ENCODE measurements at places on chromosomes 5 and 9.

GRCh38 chr5:134371834-134372340 is 518 bp downstream of the UBE2B start:
- no peak for DNase-seq

- DNase-seq = no peak
Observed at GRCh38 chr5:95957561-95958203, 4.0 kb downstream of the ELL2 start.

- DNase-seq = no peak
Observed at GRCh38 chr9:86041311-86041741, 58.0 kb downstream of the GOLM1 start.

GRCh38 chr5:100505984-100506670 is 29.0 kb upstream of the FAM174A start:
- peak; percentile 24 for DNase-seq

- DNase-seq = no peak
Observed at GRCh38 chr9:89732295-89732938, 127.6 kb downstream of the GADD45G start.

DNA sequence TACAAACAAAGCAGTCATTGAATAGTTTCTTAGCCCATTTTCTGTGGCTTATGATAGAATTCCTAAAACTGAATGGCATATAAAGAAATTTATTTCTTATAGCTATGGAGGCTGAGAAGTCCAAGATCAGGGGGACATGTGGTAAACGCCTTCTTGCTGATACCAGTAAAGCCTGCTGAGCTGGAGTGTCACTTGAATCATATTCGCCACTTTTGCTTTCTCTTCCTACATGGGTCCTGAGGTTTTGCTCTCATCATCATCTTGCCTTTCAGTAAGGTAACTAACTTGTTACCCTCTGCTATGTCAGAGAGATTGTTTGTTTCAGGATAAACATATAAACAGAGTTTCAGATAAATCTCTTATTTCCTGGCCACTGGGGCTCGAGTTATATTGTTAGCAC is 203.3 kb upstream of the DMRT1 start:
- no peak for DNase-seq

GRCh38 chr9:73090214-73090613 is 61.5 kb upstream of the ANXA1 start:
- no peak for DNase-seq

GRCh38 chr5:92574023-92574422 is 1007.0 kb downstream of the NR2F1-AS1 start:
- DNase-seq = no peak

DNA sequence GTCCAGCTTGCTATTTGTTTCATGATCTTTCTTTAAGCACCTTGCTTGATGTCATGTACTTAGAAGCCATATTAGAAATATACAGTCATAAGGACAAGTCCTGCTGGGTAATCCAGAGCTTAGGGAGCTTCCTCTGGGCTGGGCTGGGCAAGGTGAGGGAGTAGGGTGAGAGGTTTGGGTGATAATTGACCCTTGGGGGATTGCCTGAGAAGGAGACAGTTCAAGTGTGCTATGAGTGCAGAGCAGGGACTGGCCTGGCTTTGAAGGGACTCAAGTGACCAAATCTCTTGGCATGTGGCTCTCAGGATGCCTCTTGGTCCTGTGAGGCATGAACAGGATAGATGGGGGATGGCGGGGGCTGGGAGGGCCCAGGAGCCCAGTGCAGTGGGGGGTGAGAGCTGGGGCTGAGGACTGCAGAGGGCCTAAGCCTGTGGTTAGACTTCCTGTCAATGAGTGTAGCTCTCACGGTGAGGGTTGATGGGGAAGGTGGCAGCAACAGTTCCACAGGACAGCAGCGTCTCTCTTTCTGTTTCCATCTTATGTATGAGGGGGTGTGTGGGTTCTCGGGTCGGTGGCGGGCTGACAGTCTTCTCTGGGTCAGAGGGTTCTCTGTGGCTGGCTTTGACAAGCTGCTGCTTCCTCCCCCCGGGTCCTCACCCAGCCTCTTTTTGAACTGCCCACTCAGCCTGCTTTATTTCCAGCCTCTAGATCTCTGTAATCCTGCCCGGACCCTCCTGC is 53.5 kb downstream of the RGS3 start:
- DNase-seq = no peak

GRCh38 chr5:95524423-95524822 is 30.4 kb downstream of the SKIC3 start:
- no peak for DNase-seq

GRCh38 chr9:124696101-124696500 is 75.0 kb downstream of the NR6A1 start:
- no peak for DNase-seq

- DNase-seq = no peak
Observed at GRCh38 chr5:112998296-112998695, 21.7 kb downstream of the DCP2 start.

DNA sequence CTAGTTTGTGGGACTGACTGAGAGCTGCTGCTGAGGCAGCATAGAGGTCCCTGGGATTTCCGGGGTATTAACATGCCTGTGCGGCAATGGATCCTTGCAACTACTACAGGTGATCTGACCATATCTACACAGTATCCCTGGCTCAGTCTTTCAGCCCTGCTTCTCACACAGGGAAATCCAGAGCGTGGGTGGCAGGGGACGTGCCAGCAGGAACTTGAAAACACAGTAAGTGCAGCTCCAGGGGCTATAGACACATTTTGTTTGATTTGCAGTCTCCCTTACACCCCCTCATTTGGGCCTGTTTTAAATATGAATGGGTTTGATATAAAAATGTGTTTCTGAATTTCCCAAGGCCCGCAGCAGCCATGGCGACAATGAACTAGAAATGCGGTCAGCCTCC is 209.5 kb downstream of the DCP2 start:
- DNase-seq = no peak

GRCh38 chr5:59275510-59276324 is 617.8 kb downstream of the PDE4D start:
- peak; percentile 53 for DNase-seq

DNA sequence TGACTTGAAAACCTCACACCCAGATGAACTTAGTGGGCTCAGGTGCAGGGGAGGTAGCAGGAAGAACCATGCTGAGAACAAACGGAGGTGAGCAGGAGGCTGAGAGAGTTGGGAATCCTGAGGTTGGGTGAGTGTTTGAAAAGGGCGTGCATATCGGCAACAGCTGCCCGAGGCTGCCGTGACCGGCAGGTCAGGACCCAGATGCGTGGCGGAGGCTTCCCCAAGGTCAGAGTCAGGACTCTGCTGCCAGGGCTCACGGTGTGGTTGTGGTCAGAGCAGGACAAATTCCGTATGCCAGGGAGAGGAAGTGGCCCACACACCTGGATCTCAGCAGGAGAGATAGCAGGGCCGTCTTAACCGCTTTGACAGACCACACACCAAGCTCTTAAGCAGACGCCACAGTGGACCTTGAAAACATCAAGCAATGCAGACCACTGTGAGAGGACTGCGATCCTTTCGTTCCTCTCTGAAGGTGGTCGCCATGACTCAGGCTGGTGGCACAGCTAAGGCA is 43.1 kb downstream of the ADAMTS16 start:
- no peak for DNase-seq

GRCh38 chr5:135222171-135222681 is 176.8 kb downstream of the MACROH2A1 start:
- no peak for DNase-seq

DNA sequence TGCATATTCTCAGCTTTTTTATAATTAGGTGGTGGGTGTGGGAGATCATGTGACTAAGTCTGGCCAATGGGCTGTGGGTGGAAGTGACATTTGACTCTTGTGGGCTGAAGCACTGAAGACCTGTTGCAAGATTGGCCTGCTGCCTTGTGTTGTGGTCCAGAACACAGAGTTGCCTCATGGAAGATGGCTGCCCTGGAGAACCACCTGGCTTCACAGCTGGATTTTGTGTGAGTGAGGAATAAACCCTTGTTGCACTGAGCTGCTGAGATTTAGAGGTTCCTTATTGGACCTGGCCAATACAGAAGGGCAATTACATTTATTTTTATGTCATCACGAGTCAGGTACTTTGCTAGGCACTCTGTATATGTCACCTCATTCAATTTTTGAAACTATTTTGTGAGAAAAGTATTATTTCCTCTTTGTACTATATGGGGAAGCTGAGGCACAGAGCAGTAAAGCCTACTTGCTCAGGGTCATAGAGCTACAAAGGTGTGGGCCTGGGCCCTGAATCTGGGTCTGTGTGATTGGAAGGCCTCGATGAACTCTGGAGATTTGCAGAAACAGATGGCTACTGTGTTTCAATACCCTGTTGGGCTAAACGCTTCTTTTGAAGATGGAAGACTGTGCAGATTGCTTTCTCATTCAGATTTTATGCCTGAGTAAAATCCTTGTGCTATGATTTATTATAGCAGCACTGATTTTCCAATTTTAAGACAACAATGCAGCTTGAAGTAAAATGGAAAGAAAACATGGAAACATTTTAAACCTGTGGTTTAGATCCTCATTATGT is 71.2 kb upstream of the TBC1D2 start:
- no peak for DNase-seq

- DNase-seq = no peak
Observed at GRCh38 chr5:172550996-172551395, 90.1 kb upstream of the NEURL1B start.

DNA sequence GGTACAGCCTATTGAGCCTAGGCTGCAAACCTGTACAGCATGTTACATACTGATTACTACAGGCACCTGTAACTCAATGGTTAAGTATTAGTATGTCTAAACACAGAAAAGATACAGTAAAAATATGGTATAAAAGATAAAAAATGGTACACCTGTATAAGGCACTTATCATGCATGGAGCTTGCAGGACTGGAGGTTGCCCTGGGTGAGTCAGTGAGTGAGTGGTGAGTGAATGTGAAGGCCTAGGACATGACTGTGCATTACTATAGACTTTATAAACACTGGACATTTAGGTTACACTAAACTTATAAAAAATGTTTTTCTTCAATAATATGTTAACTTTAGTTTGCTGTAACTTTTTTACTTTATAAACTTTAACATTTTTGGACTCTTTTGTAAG is 171.3 kb downstream of the SLC28A3 start:
- no peak for DNase-seq

GRCh38 chr9:4797854-4798150 is 5.1 kb downstream of the RCL1 start:
- DNase-seq = no peak

- no peak for DNase-seq
Observed at GRCh38 chr5:168467755-168468330, 18.4 kb upstream of the RARS1 start.

DNA sequence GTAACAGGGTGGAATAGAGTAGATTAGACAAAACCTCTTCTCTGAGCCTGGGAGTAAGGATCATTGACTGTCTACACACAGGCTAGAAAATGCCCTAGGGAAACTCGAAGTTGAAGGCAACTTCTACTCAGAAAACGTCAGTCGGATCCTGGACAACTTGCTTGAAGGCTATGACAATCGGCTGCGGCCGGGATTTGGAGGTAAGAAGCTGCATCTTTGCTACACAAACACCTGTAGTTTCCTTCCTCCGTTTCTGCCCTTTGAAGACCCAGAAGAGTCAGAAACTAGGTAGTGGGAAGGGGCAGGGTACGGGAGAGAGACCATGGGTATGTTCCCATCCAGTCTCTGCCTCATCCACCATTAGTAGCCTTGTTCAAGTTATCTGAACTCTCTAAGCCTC is 628 bp downstream of the GABRA6 start:
- DNase-seq = no peak

DNA sequence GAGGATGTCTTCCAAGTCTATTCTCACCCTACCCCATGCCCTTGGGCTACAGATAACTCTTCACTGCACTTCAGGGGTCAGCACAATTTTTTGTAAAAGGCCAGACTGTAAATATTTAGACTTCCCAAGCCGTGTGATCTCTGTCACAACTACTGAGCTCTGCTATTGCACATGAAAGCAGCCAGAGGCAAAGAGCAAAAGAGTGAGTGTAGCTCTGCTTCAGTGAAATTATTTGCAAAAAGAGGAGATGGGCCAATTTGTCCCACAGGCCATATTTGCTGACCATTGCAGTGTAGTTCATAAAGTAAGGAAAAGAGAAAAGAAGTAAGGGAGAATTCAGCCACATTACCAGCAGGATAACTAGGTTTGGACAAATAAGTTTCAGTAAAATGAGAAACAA is 7.0 kb upstream of the MOCS2 start:
- no peak for DNase-seq

DNA sequence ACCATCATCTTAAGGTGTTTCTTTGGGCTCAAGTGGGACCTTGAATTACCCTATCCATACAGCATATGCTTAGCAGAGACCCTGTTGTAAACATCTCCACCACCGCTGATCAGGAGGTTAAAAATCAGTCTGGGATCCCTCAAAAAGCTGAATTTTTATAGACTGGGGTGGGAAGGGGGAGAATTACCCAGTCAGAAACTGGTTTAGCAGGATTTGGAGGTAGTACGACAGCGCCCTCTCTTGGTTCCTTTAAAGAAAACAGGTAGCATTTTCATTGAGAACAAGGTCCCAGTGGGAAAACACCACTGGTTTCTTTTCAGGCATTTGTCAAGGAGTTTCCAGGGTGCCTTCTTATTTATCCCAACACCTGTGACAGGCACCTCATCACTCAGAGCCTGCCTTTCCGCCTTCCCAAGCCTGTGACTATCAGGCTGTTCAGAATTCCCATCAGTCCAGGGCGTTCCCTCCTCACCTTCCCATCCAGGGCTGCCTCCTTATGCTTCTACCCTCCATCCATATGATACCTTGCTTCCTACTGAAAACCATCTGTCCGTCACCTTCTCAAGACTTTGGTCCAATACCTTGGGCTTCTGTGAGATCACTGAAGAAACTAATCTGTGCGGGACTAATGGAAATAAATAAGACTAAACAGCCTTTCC is 203.8 kb upstream of the RAI14 start:
- DNase-seq = no peak

DNA sequence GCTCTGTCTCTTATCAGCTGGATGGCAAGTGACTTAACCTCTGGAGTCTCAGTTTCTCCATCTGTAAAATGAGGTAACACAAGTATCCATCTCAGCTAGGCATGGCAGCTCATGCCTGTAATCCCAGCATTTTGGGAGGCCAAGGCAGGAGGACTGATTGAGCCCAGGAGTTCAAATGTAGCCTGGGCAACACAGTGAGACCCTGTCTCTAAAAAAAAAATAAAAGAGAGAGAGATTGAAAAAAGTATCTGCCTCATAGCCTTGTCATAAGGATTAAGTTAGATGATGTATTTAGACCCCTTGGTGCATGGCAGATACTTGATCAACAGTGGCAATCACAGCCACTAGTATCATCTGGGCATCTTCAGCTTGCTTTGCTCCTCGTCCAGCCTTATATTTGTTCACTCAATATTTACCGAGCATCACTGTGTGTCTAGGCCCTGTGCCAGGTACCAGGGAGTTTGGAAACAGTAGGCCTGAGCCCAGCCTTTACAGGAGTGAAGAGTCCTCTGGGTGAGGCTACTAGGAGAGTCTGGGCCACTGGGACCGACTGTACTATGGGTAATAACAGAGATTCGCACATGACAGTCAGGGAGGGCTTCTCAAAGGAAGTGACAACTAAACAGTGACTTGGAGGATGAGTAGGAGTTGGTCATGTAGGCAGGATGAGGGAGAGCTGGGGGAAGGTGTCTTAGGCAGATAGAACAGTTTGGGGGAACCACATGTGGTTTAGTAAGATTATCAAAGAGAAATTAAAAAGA is 34.2 kb downstream of the CORO2A start:
- no peak for DNase-seq

Data from pulmonary artery endothelial cell (primary cell).